Right renal pelvis (tissue), 4 donors: ENCODE measurements at places on chromosomes 2 and 18. TPM values are rescaled to one million over a fixed set of nuclear protein-coding genes. Genes with fewer than 3 reads are reported as not detected.

Gene ABCG5
- polyA plus RNA-seq, result 0.42 TPM

Gene KLF11
- 23.8 TPM for polyA plus RNA-seq

Gene CPO
- 1.2 TPM for polyA plus RNA-seq

Gene PKDCC
- 359 TPM for polyA plus RNA-seq

Gene OTOF
- polyA plus RNA-seq, result 0.22 TPM

Gene TCF23
- polyA plus RNA-seq, result 0.59 TPM

Gene CCDC85A
- polyA plus RNA-seq, result 1.9 TPM

Gene LRRC30
- 0.56 TPM for polyA plus RNA-seq

Gene ACTG2
- polyA plus RNA-seq, result 1.1 TPM

DNA sequence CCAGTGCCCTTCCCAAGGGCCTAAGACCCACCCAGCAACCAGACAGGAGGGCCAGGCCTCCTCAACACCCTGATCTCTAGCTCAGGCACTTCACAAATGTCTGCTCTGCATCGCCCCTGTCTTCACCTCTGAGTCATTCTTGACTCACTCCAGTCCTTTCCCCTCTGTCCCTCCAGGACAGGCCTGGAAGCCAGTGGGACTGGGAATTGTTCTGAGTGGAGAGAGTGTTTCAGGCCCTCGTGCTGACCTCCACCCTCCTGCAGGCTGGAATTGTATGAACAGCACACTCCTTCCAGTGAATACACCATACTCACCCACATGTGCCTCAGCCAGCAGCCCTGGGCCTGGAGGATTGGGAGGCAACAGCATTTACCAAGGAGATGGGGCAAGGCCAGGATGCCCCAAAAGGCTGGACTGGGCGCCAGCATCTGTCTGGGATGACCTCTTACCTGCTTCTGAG, 304.2 kb downstream of the CYP26B1 start:
- no peak for DNase-seq

GRCh38 chr2:190221429-190221828, 98.2 kb downstream of the HIBCH start:
- DNase-seq, result no peak

- DNase-seq, result no peak
Measured at GRCh38 chr2:104871649-104871971, 17.7 kb downstream of the POU3F3 start.

DNA sequence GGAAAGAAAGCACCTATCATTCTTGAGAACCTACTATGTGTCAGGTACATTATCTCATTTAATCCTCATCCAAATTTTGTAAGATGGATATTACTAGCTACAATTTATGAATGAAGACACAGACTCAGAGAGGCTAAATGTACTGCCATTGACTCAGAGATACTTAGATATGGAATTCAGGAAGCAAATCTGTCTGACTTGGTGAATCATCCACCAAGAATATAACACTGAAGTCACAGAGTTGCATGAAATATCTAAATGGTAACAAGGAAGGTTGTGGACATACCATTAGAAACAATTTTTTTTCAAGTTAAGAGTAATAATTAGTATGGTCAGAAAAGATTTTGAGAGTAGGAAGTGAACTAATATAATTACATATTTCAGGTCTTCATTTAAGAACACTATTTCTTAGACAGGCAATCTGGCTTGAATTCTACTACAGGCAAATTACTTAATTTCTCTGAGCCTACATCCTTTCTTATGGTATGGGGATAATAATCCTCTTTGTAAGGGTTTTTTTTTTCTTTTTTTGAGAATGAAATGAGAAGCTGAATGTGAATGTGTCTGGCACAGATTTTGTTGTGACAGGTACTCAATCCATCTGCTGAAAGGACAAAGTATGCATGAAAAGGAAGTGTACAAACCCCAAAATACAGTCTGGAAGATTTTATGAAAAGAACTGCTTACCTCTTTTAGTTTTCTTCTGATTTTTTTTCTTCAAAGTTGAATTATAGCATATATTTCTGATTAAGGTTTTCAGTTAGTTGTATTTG, 14.8 kb upstream of the C2orf66 start:
- no peak for DNase-seq

DNA sequence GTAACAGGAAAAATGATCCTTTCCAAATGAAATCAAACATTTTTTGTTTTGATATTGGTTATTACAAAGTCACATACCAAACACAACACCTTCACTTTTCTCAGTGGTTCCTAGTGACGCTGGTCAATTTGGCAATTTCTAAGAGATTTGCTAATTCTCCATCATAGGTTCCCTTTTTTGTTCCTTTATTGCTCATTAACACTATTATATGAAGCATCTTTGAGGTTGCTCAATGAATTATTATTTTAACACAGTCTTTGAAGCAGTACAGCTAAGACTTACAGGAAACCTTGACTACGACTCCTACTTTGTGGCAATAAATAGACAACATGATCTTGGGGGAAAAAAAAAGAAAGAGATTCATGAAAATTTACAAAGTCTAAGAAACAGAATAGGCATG, 152.2 kb upstream of the VRK2 start:
- DNase-seq, result no peak

DNA sequence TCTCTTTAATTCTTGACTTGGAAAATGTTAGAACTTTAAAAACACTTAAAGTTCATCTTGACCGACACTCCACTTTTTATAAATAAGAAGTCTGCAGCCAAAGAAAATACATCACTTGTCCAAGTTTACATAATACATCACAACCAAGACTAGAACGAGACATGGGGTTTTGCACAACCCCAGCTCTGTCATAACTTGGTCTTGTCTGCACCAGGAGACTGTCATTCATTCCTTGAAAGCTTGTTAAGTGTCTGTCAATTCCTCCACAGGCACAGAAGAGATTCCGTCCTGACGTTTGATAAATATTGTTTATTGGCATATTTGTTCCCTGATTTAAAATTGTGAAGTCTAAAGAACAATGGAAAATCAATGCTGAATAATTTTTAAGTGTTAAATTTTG, 139.5 kb upstream of the SETBP1 start:
- DNase-seq, result no peak

- DNase-seq, result no peak
Measured at GRCh38 chr2:201344663-201345366, 12.3 kb downstream of the FLACC1 start.

DNA sequence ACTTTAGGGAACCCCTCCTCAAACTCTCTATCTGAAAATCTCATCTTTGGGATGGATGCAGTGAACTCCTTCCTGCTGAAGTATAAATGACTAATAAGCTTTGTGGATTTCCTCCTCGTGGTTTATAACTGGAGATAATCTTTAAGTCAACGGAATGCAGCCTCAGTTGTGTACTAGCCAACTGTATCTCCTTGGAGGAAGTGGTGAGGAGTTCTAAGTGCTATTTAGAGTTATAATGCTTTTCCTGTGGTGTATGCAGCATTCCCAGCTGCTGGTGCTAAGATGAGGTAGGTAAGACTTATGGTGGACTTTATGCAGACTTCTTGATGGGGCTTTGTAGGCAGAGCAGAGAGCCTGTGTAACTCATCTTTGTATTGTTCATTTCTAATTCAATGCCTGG, 90.9 kb downstream of the LYPD6B start:
- DNase-seq, result no peak

GRCh38 chr2:67498931-67499330, 101.8 kb downstream of the ETAA1 start:
- no peak for DNase-seq

DNA sequence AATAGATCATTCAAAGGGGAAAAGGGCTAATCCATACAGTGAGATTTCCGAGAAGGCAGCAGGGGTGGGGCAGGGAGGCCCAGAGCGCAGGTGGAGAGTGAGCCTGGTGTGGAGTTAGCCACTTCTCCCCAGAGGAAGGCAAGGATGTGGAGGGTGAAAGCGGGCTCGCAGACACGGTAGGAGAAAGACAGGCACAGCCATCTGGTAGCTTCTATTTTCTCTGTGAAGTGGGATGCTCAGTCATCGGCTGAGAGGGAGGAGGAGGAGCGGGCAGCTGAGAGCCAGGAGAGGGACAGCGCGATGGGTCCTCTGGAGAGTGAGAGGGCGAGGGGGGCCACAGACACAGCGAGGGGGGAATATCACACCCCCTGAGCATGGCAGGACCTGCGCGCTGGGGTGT, 153.3 kb upstream of the NDUFV2 start:
- no peak for DNase-seq

DNA sequence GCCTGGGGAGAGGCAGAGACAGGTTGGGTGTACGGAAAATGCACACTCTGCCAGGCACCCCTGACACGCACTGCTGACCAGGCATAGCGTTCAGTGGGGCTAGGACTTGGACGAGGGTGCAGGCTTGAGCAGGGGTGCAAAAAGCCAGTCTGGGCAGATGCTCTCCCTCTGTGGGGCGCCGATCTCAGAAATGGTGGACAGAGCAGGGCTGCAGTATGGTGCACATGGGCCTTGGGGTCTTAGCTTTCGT, 1.0 kb upstream of the ARHGEF4 start:
- no peak for DNase-seq

GRCh38 chr2:126945118-126945517, 46.4 kb downstream of the TEX51 start:
- no peak for DNase-seq

DNA sequence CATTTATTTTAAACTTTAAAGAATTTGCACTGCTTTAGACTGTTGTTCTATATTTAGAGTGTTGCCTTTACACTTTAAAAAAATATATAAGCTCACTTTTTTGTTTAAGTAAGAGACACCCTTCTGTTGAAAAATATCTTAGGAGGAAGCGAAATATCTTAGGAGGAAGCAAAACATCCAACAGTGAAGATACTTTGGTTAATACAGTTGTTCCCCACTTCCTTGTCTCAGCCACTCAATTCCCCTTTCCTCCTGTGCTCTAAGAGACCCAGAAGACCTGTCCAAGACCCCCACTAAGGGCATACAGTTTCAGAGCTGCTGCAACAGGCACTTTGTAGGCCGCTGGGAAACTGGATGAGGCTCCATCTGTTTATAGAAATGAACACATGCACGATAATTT, 5.7 kb downstream of the SERPINB8 start:
- DNase-seq, result no peak

DNA sequence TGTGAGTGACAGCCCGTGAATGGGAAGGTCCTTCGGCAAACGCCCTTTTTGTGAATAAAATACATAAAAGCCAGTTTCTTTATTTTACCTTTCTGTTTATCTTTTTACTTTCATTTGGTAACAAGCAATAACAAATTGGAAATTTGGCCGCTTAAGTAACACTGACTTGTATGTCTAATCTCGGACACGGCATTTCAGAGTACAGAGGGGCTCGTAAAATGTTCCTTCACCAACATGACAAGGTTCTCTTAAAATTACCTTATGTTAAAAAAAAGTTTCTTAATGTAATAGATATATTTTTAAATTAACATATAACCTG, 558 bp upstream of the NEMP2 start:
- no peak for DNase-seq

- DNase-seq, result no peak
Measured at GRCh38 chr2:157124731-157125130, 132.8 kb upstream of the GALNT5 start.

DNA sequence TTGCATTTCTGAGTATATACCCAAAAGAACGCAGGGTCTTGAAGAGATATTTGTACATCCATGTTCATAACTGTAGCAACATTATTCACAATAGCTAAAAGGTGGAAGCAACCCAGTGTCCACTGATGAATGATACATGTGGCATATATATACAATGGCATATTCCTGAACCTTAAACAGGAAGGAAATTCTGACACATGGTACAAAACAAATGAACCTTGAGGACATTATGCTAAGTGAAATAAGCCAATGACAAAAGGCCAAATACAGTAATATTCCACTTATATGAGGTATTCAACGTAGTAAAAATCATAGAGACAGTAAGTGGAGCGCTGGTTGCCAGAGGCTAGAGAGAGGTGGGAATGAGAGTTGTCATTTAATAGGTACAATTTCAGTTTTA, 8.1 kb downstream of the AAK1 start:
- no peak for DNase-seq

DNA sequence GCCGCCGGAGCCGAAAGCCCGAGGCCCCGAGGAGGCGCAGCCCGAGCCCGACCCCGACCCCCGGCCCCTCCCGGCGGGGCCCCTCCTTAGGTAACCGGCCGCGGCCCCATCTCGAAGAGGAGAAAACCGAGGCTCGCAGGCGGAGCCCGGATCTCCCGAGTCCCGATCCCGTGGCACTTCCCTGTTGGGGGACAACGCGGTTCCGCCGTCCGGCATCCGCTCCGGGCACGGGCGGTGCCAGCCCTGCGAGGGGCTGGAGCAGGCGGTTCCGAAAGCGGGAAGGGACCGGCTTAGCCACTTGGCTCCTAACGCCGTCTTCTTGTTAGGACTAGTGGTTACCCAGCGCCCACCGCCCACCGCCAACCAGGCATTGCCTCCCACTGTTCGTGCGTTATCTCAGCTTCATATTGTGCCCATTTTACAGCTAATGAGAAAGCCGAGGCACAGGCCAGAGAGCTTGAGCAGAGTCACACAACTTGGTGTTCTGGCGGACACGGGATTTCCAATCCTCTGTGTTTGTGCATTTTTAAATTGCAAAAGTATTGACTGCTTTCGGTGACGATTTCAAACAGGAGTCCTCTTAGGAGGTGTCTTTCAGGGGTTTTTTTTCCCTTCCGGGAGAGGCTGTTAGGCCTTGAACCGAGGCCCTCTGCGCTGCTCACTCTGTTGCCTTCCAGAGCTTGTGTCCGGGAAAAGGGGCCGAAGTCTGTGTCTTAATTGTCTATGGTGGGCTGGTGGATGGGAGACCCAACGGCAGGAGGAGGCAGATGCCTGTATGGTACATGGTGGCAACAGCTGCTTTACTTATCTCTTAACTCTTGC, 562 bp downstream of the CENPA start:
- DNase-seq, result no peak

DNA sequence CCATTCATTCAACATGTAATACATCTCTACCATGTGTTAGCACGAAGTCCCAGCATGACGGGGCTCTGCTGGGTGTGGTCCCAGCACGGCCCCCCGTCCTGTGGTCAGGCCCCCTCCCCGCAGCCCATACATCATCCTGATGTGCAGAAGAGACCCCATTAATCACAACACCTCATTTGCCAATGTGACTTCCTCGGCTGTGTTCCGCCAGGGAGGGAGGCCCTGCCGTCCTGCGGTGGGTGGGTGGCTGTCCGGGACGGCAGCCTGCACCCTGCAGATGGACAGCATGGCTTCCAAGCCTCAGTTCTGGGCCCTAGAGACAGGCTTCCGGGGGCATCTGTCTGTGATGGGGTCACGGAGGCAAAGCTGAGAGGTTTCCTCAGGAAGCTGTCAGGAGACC, 254.0 kb downstream of the CYP26B1 start:
- DNase-seq, result no peak

GRCh38 chr2:177340158-177340557, 52.4 kb upstream of the AGPS start:
- DNase-seq, result no peak

- no peak for DNase-seq
Measured at GRCh38 chr2:74867841-74868658, 34.1 kb downstream of the HK2 start.

- DNase-seq, result no peak
Measured at GRCh38 chr18:76328140-76328539, 166.9 kb downstream of the ZNF516 start.

GRCh38 chr2:230723363-230723762, 10.7 kb downstream of the CAB39 start:
- DNase-seq, result no peak
